Stromal cell of bone marrow (primary cell): ENCODE measurements at places on chromosomes 3 and 15.

GRCh38 chr3:39302178-39302577 lies 22.3 kb upstream of the CX3CR1 start:
- no peak for DNase-seq

DNA sequence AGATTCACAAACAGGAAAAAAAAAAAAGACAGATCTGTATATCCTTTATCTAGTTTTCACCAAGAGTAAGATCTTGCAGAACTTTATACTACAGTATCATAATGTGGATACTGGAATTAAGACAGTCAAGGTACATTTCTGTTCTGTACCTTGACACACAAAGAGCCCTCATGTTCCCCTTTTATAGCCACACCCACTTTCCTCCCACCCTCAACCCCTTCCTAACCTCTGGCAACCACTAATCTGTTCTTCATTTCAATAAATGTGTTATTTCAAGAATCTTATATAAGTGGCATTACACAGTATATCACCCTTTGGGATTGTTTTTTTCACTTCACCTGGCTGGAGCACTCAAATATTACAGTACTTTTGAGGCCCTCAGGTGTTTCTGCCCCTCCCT lies 3.6 kb upstream of the RAB6B start:
- DNase-seq = no peak

DNA sequence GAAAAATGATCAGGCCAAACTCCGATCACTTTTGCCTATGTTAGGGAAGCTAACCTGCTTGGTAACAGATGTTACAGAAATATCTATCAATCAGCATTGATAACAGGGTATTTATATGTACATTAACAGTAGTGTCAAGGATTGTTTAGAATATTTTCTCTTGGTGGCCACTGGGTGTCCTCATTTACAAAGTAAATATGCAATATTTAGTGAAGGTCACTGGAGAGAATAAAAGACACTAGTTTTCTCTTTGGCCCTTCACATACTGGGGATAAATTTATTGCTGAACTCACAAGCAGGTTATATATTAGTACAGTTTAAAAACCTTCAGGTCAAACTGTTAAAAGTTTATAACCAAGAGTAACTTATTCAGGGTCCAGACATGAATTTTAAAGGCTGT lies 69.0 kb downstream of the TIGIT start:
- DNase-seq = peak; percentile 15

DNA sequence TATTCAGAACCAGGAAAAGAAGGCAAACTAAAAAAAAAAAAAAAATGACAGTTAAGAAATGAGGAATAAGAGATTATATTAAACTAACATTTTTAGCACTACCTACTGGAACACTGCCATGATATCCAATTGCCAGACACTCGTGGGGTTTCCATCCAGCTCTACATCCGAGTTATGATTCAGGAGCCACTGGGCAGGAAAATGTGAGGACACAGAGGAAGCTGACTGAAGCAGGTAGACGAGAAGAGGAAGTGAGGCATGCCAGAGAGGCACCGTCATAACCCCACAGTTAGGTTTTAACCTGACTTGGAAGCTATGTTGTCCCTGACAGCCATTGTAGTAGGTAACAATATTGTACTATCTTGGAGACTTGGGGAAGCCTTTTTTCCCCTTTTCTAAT lies 495.0 kb downstream of the NLGN1 start:
- DNase-seq = no peak

GRCh38 chr3:170037463-170038433 lies at the start of gene GPR160:
GPR160 (plus strand) TSS chr3:170037995; CDS start chr3:170083973, 45,978 bp downstream.
- DNase-seq = no peak

DNA sequence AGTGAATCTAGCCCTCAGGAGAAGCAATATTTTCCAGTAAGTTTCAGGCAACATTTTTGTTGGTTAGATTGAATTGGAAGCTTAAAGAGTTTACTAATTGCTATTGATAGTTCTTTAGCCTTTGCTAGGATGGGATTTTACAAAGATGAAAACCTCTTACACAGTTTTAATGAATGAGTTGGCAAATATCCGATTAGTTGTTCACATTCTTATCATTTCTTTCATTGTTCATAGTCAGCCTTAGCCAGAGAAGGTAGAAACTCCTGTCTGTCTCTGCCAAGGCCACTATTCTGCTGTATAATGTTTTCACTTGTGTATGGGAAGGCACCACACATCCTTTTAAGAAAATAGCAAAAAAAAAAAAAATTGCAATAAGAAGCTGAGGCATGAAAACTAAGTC lies 222.0 kb upstream of the MANF start:
- no peak for DNase-seq

DNA sequence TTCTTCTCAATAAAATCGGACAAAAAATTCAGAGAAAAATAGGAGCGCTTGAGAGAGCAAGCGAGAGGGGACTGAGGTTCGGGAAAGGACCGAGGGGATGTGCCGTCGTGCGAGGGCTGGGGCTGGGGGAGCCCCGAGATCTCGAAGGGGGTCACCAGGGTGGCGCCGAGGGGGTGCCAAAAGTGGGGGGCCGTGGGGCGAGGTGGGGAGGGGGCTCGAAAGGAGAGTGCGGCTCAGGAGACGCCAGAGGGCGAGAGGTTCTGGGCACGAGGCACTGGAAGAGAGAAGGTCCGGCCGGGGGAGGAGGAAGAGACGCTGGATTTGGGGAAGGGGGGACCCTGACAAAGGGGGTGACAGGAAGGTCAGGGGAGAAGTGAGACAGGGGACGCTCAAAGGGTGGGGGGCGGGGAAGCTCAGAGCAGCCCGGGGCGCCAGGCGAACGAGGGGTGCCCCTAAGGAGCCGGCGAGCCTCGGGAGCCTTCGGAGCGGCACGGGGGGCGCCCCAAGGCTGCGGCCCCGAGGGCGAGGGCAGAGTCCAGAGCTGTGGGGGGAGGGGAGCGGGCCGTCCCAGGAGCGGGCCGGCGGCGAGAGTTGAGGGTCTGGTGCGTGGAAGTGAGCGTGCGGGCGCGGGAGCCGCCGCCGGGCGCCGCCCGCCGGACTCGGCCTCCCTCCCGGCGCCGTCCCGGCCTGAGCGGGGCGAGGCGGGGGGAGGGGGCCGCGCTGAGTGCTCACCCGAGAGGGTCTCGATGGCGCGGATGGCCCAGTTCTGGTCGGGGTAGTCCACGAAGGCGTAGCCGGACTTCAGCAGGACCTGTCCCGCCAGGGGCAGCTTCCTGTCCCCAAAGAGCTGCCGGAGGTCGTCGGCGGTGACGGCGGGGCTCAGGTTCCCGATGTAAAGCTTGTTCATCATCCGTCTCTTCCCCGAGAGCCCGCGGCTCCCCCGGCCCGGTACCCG lies 514 bp downstream of the IGF2BP2 start:
- no peak for DNase-seq

- DNase-seq = no peak
These were observed 23.1 kb downstream of the SYN2 start for GRCh38 chr3:12027184-12027846.

- DNase-seq = no peak
These were observed 24.1 kb upstream of the CPNE9 start for GRCh38 chr3:9679476-9680080.

- no peak for DNase-seq
These were observed 278.2 kb upstream of the KCNH8 start for GRCh38 chr3:18870074-18870640.
